RPMI7951 (cell line): ENCODE measurements at places on chromosomes 7 and 10. TPM values are rescaled to one million over a fixed set of nuclear protein-coding genes. Genes with fewer than 3 reads are reported as not detected.

DNA sequence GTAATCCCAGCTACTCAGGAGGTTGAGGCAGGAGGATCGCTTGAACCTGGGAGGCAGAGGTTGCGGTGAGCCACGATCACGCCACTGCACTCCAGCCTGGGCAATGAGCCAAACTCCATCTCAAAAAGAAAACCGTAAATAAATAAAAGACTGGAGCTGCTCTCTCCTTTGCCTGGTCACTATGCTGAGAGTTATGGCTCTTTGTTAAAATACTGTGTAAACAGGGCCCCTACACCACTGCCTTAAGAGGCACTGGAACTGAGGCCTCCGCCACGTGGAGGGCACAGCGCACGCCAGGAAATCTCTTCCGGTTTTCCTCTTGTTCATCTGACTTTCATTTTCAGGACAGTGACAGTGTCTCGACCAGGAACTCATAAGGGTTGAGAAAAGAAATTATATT is 123.3 kb downstream of the PAXIP1 start:
- DNase-seq, result no peak

- no peak for DNase-seq
These were observed 709.4 kb downstream of the AUTS2 start for GRCh38 chr7:70307544-70308106.

The AGR2 gene
- not detected in 2 replicates for total RNA-seq

- no peak for DNase-seq
These were observed 820.5 kb downstream of the GATA3 start for GRCh38 chr10:8874972-8875371.

DNA sequence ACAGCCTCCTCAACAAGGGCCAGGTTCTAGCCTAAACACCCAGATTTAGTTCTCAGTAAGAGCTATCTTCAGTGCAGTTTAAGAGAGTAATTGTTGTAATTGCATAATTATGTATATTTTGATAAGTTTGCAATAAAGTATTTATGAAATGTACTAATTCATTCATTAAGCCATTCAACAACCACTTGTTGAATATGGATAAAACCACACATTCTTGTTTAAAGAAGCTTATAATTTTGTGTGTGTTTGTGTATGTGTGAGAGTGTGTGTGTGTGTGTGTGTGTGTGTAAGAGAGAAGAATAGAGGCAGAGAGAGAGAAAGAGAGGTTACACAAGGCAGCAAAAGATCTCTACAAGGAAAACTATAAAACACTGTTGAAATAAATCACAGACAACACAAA is 115.0 kb upstream of the SLC25A13 start:
- no peak for DNase-seq
